CD4-positive, alpha-beta T cell treated with Interleukin-6 for 4 hours (primary cell): ENCODE measurements at places on chromosomes 11 and 22.

GRCh38 chr11:126053415-126054286 lies 9.0 kb downstream of the CDON start:
- DNase-seq = no peak

GRCh38 chr22:48741540-48741939 lies 1086.1 kb downstream of the BRD1 start:
- no peak for DNase-seq

GRCh38 chr22:46678003-46678657 lies 57.9 kb downstream of the GRAMD4 start:
- DNase-seq = peak; percentile 36

DNA sequence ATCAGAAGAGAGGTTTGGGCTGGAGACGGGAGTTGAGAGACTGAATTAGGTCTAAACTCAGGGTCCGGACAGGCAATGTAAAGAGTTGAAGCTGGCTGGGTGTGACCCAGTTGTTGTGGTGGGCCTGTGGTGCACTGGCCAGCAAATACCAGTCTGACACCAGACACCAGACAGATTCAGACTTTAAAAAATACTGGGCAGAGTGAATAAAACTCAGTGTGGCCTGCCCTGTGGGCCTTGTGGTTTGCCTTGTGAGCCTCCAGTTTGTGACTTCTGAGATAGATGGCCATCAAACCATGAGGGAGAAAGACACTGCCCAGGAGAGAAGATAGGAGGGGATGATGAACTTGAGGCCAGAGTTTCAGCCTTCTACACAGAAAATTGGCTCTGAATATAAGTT lies 25.8 kb downstream of the RCN1 start:
- no peak for DNase-seq

DNA sequence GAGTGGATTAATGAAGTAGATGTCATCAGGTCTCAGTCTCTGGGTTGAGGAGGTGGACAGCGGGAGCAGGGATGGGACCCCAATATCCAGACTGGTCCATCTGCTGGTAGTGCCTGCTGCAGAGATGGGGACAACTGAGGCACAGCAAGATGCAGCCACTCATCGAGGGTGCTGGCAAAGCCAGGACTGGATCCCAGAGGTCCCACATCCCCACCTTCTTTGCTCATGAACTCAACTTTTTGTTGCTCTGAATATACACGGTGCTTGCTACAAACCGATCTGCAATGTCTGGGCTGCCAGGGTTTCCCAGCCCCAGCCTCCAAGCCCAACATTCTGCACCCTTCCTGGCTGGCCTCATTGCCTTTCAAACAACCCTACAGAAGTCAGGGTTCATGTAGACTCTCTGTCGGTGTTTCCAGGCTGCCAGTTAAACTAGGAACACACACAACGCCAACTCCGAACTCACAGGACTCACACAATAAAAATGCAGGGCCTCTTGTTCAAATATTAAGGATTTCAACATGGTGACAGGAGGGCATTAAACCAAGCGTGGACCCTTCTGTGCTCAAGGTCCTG lies 168.2 kb downstream of the MN1 start:
- DNase-seq = no peak

GRCh38 chr11:72297828-72298227 lies 53.9 kb upstream of the PHOX2A start:
- DNase-seq = no peak

GRCh38 chr22:48579043-48579927 lies 1248.4 kb downstream of the BRD1 start:
- no peak for DNase-seq

- no peak for DNase-seq
Observed at GRCh38 chr11:118442908-118443589, 6.8 kb downstream of the KMT2A start.

DNA sequence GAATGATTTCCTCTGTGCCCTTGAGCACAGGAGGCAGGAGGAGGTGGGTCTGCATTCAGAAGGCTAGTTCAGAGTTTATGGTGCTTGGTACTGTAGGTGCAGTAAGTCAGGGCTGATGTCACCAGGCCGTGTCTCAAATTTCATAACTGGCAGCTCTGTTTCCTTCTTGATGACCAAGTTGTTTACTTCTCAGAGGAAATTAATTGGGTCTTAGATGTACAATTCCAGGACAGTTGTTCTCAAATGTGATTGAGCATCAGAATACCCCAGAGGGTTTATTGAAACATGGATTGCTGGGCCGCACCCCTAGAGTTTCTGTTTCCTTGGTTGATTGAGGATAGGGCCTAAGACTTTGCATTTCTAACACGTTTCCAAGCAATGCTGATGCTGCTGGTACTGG lies 6.2 kb downstream of the AMOTL1 start:
- no peak for DNase-seq

DNA sequence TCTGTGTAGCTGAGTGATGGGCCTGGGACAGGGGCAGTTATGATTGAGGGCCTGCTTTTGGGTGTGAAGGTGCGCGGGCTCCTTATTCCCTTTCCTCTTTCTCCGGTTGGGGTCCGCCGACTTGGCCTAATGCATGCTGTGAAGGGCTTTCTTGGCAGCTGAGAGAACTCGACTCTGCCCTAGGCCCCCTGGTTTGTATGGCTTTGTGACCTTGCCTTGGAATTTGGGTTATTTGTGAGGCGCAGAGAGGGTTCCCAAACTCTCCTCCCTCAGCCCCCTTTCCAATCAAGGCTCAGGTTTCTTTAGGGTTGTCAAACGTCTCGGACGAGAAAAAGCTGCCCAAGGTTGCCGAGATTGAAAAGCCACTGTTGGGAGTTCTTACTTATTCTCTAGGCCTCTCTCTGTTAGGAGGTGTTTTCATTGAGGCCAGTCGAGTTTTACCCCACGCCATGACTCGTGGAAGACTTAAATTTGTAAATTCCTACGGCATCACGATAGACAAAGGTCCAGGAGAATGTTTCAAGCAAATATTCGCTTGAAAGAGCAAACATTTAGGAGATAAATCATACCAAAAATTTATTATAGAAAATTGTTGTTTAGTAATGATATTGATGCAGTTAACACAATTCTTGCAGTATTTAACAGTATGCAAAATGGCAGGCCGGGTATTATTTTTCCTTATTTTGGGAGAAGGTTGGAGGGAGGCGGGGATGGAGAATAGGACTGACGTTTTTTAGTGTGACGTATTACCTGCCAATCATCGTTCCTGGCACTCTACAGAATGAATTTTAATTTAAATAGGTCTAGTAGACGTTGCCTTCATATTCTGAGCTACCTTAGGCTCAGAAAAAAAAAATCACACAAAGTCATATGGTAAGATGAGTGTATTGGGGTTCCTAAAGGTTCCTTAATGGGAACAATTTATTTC lies 689 bp downstream of the PDHX start:
- no peak for DNase-seq

GRCh38 chr22:41261541-41262249 lies 21.0 kb upstream of the CHADL start:
- no peak for DNase-seq

- DNase-seq = no peak
Observed at GRCh38 chr11:88352139-88352538, 14.6 kb upstream of the CTSC start.

DNA sequence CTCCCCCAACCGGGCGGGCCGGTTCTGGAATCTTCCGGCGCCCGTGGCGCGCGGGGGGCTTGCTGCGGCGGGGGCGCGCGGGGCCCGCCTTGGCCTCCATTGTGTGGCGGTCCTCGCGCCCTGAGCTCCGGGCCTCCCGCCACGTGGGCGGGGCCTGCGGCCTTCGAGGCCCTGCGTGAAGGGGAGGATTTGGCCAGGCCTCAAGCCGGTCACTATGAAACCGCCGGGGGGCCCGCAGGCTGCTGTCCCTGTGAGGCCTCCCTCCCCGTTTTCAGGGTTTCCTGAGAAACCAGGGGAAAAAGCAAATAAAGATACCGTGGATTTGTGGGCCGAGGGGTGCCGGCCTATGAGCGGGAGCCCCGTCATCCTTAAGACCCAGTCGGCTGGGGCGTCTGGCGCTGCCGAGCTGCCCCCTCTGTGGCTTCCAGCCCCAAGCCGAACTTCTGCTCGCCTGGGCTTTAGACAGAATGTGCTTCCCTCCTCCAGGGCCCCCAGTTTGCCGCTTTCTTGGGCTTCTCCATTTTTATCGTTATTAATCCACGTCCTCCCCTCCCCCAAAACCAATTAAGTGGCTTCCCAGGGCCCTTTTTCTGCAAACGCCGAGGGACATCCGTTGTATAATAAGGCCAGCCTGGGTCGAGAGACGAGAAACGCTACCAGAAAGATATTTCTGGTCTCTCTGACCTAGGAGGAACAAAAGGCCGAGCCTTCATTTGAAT lies 602 bp downstream of the EWSR1 start:
- DNase-seq = peak; percentile 36

DNA sequence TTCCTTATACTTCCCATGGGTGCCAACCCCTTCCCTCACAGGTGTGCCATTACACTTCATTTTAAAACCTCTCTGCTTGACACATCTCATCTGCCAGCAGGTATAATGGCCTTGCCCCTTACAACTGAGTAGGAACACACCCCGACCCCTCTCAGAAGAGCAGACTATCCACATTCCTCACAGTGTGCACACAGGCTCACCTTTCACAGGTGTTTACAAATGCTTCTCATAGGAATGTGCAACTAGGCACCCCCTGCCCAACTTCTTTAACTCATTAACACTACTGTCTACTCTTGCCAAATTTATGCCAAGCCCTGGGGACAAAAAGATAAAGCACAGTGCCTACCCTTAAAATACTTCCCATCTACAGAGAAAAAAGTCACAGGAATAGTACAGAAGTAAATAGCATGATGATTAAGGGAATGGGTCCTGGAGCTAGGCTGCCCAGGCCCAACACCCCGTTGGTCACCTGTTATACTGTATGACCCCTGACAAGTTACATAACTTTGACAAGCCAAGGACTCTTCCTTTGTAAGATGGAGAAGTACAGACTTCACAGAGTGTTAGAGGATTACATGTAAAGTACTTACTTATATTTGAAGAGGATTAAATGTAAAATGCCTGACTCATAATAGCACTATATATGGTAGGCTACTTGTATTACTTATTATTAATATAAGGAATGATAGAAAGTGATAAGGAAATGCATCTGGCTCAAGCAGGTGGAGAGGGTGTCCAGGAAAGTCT lies 15.2 kb downstream of the TRIM3 start:
- DNase-seq = no peak

DNA sequence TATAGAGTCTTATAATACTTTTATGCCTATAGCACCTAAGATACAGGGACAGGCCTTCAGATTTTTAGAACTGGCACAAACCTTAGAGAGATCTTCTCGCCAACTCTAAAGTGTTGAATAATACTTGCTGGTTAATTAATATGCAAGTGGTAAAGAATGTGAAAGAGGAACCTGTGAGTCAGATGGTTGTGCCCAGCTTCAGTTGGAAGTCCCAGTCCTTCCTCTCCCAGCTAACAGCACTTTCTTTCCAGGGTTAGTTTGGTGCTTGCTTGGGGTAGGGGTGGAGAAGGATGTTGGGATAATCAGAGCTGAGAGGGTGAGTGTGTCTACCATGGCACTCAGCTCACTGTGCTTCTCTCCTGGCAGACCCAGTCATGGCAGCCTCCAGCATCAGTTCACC lies 4.9 kb upstream of the TMEM132A start:
- no peak for DNase-seq

GRCh38 chr11:31806928-31807798 lies 4.0 kb downstream of the PAX6 start:
- DNase-seq = no peak

DNA sequence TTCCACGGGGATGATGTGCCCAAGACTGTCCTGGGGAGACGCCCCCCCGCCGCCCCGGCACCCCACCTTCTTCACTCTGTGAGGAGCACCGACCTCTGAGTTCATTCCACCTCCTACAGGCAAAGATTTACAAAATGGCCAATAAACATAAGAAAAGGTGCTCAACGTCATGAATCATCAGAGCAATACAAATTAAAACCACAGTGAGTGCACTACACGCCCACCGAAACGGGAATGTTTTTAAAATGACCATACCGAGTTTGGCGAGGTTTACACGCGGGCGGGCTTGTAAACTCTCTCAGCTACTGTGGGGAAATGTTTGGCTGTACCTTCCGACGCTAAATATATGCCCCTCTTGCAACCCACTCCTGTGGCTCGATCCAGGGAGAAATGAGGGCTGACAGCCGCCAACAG lies 7.9 kb downstream of the NPTXR start:
- DNase-seq = no peak

GRCh38 chr11:3796801-3797328 lies 489 bp downstream of the NUP98 start:
- no peak for DNase-seq

DNA sequence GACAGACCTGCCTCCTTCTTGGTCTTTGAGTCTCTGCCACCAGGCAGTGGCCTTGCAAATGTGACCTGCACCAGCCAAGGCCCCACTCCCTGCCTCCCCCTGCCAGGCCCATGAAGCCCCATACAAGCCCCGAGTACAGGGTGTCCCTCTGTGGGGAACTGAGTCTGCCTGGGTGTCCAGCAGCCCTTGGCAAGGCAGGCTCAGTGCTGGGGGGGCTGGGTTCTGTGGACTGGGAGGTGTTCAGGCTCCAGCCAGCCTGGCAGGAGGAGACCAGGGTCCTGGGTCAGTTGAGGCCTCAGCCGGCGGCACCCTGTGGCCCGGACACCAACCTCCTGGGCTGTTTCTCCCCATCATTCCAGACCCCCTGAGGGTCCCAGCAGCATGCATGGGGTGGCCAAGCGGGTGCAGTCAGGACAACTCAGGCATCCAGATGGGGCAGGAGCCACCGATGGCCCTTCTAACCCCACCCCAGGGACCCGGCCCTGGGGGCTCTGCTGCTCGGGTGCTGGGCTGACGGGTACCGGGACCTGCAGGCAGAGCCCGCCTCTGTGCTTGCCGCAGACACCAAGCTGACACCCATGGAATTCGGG lies 5.7 kb downstream of the MUC5AC start:
- DNase-seq = no peak

DNA sequence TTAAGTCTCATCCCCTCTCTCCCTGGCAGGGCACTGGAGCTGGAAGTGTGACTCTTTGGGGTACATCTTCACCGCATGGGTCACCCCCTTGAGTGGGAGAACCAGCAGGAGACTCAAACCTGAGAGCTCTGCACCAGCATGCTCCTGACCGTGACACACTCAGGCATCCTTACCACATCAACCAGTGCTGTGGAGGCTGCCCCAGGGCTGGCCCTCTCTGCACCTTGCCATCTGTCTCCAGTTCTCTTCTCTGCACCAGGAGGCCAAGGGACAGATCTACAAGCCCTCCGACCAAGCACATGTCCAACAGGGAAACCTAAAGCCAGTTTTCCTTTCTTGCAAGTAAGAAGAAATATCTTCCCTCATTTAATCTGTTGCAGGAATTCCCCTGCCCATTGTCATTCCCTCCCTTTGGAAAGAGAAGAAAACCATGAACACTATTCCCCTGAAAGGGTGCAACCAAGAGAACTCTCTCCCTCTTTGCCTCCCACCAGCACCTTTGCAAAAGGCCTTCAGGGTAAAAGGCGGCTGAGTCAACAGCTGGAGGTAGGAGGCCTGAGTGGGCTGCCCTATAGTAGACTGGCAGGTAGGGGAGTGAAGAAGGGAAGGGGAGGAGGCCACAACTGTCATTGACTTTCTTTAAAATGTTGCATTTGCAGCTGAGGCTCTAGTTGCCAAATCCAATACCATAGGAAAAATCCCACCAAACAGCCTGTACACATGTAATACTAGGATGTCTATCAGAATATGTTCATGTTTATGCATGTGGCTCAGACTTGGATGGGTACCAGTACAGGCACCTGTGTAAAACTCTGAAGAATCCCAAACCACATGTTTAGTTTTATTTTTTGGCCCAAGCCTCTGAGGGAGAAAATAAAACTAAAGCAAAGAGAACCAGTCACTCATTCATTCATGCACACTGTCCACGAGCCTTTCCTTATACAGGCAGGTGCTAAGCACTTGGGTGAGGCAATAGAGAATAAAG lies 117.0 kb downstream of the WT1 start:
- no peak for DNase-seq
